Stimulated activated CD8-positive, alpha-beta memory T cell treated with anti-CD3 and anti-CD28 coated beads, Interleukin-4, amount 100 ng/mL, for 1 hour (primary cell): ENCODE measurements at places on chromosomes 2 and 18.

DNA sequence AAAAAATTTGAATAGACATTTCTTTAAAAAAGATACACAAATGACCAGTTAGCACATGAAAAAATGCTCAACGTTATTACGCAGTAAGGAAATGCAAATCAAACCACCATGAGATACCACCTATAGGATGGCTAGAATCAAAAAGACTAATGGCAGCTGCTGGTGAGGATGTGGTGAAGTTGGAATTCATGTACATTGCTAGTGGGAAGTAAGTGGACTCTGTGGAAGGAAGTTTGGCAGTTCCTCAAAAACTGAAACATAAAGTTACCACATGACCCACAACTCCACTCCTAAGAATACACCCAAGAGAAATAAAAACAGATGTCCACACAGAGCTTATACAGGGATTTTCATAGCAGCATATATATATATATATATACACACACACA, 51.2 kb downstream of the MBP start:
- no peak for DNase-seq

GRCh38 chr2:207635468-207636200, 10.4 kb upstream of the METTL21A start:
- DNase-seq, result no peak

DNA sequence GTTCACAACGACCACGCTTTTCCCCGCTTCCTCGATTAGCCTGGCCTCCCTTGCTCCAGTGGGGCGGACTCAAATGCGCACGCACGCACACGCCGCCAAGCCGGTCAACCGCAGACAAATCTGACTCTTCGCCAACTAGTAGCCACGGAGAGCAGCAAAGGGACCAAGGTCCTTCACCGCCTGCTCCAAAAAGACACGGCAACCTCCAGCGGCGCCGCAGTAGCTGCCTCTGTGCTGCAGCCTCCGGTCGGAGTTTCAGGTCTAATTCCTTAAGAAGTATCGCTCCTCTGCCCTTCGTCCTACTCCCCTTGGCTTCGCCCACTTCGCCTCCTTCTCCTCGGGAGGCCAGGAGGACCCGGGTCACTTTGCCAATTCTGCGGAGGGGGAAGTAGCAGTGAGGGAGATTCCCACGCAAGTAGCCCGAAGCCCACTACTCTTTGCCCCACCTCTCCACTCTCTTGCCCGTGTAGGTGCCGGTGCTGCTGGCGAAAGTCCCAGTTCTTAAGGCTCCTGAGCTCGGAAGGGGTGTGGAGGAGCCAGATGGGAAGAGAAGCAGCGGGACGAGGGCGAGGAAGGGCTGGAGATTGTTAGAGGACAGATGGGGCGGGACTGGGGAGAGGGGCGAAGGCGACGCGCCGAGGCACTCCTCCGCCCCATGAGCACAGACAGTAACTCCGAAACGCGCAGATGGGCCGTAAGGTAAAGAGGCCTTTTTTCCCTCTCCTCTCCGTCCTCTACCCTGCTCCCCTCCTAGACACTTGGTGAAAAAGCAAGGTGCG, 615 bp downstream of the AKAIN1 start:
- no peak for DNase-seq

DNA sequence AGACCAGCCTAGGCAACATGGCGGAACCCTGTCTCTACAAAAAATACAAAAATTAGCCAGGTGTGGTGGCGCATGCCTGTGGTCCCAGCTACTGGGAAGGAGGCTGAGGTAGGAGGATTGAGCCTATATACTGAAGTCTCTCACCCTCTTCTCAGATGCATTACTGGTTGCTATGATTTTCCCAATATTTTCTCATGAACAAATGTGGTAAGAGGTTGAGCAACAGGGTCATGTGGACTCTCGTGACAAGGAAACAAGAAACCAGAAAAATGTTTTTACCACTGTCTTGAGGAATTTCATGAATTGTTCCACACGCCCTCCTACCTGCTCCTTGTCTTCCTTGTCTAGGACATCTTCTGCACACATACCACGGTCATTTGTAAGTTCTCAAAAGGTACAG, 12.4 kb downstream of the LMAN2L start:
- no peak for DNase-seq

DNA sequence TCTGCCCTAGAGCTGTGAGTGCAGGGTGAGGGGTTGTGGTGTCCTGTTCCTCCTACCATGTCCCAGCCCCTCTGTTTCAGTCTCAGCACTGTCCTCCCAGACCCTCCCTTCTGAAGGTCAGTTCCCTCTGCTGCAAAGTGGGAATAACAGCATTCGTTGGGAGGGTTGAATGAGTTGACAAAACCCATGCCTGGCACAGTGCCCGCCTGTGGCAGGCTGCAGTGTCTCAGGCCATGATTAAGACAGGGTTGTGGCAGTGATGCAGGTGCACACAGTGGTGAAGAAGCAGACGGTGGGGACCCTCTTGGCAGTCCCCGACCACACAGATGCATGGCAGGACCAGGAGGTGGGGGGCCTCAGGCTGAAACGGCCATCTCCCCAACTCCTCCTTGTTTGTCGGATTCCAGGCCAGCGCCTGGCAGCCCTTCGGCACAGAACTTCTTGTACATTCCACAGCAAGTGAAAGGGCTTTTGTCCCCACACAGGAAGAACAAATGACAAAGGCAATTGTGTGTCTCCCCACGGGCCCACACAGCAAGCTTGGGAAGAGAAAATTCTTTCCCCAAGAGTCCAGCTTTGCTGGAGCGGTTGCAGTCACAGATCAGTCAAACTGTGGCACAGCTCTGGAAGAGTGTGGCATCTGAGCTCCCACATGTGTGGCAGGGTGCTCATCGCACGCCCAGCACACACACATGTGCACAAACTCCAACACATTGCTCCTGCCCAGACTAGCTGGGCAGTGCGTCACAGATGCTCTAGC, 92.0 kb upstream of the MSH2 start:
- DNase-seq, result no peak

GRCh38 chr2:121173112-121173511, 111.9 kb downstream of the TFCP2L1 start:
- no peak for DNase-seq

DNA sequence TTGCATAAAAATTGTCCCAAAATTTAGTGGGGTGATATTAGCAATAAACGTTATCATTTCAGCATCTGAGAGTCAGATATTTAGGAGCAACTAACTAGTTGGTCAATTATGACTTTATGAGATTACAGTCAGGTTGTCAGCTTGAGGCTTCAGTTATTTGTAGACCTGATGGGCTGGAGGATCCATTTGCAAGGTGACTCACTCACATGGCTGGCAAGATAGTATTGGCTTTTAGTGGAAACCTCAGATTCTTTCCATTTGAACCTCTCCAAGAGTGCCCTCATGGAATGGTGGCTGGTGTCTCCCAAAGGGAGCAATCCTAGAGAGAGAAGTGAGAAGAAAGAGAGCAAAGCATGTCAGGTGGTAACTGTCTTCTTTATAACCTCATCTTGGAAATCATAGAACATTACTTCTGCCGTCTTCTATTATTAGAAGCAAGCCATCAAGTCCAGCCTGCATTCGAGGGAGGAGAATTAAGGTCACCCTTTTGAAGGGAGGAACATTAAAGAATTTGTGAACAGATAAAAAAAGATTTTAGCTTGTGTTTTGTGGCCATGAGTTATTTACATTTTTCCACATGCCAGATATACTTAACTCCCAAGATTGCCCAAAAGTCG, 92.5 kb downstream of the HAUS1 start:
- DNase-seq, result no peak

- DNase-seq, result no peak
These were observed 139.9 kb downstream of the MCFD2 start for GRCh38 chr2:46775722-46776121.

- DNase-seq, result peak; percentile 46
These were observed 5.5 kb downstream of the TMBIM1 start for GRCh38 chr2:218286570-218287459.

DNA sequence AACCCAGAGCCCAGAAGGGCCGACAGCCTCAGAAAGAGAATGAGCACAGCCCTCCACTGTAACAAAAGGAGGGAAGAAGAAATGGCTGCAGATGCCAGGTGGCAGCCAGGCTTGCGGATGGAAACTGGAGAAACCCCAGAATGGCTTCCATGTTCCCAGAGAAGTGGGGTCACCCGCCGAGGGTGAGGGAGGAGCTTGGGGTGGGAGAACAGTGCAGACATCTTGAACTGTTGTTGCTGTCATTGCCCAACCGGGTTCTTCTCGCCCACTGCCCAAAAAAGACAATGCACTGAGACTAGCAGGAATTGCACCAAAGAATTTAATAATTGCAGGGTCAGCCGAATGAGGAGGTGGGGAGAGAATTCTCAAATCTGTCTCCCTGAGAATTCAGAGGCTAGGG, 223.2 kb upstream of the RAB6C start:
- DNase-seq, result no peak

DNA sequence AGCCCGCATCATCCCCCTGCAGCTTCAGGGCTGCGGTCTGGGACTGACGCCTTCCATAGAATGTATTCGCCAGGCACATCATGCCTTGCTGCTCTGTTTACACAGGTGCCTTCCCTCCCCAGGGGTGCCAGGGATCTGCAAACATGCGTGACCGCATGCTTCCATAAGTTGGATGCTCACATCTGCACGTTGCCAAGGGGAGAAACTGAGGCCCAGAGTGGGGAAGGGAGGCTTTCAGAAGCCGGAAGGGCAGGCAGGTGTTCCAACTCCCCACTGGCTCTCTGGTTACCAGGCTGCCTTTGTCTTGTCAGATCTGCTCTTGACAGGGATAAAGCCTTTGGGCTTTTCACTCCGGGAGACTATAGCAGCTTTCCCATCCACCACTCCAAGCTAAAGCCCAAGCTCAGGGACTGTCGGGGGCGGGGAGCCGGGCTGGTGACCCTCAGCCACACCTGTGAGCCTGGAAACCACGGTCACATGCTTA, 125.8 kb upstream of the TNP1 start:
- no peak for DNase-seq

GRCh38 chr2:120963997-120964705, 228.5 kb downstream of the GLI2 start:
- no peak for DNase-seq

- peak; percentile 79 for DNase-seq
These were observed at the start of gene PLEKHH2 for GRCh38 chr2:43637030-43637803. PLEKHH2 (plus strand) TSS chr2:43637260; CDS start chr2:43644674, 7,414 bp downstream.

DNA sequence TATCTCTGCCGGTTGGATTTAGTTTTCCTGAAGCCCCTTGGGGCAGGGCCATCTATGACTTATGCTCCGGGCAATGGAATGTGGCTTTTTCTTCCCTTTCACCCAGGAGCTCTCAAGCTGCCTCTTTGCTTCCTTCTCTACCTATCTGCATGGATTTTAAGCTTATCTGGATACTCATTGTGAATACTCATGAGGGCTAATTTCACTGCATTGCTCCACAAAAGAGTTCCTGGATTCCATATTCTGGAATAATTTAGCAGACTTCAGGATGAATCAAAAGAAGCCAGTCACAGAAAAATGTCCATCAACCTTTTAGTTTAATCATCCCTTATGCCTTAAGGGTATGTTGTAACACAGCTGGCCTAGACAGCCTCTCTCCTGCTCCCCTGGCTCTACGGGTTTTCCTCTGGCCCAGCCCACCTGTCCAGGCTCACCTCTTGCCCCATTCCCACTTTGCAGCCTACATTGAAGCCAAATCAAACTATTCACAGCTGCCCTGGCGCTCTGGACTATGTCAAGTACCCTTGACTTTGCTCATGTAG, 122.8 kb upstream of the RMDN2 start:
- no peak for DNase-seq

GRCh38 chr2:89763581-89764485, 1072.4 kb downstream of the RPIA start:
- DNase-seq, result no peak

- no peak for DNase-seq
These were observed 21.9 kb downstream of the MRPL35 start for GRCh38 chr2:86221066-86221684.

- no peak for DNase-seq
These were observed 9.4 kb downstream of the SCYGR4 start for GRCh38 chr2:227626580-227627151.

DNA sequence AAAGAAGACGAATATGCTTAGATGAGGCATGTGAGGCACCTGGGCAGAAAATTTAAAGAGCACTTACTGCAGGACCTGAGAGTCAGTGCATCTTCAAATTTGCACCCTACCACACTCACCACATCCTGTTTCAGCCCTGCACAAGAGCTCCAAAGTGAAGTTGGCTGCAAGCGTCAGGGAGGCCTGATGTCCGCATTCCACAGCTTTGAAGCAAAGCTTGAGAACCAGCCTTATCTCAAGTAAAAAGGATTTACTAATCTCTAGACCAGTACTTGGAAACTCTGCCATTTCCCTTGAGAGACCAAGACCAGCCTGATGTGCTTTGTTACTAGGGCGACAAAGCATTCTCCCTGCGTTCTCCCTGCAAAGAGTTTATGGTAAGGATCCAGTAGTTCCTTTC, 3.4 kb upstream of the ASNSD1 start:
- DNase-seq, result no peak

DNA sequence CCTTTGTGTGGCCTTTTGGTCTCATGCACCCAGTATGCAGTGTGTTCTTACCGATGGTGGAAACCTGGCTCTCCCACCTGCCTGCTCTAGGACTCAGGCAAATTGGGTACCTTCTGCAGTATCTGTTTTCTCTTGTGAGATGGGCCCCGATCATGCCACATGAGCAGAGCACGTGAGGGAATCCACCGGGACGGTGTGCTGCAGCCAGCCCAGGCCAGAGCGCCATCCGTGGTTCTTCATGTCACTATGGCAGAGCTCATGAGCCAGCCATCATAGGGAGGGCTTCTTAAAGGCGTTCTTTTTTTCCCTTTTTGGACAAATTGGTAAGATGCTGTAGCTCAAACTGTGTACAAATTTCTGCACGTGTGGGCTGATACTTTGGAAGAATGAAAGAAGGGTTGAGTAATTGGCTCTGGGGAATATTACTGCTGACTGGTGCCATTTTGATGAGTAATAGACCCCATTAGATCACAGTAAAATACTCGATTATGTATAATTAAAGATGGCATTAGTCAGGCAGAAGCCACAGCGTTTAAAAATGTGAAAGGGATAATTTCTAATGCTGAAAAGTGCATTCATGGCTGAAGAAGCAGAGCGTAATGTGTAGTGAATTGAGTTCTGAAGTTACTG, 19.2 kb downstream of the SH3RF3 start:
- no peak for DNase-seq

GRCh38 chr2:239471011-239471792, 70.4 kb upstream of the HDAC4 start:
- no peak for DNase-seq

DNA sequence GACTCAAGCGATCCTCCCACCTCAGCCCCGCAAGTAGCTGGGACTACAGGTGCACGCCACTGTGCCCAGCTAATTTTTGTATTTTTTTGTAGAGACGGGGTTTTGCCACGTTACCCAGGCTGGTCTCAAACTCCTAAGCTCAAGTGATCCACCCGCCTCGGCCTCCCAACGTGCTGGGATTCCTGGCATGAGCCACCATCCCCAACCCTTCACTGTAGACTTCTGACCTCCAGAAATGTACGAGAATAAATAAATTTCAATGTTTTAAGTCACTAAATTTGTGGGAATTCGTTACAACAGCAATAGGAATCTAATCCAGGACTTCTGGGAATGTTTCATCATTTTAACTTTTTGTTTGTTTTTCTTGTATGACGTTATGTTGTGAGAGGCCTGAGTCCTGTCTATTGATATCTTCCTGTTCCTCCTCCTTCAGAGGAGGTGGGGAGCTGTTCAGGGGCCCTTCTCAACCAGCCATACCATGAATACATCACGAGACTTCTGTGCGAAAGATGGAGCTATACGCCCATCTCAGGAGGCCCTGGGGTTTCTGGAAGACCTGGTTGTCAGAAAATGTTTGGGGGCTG, 40.0 kb downstream of the TEX44 start:
- DNase-seq, result no peak

GRCh38 chr18:73551211-73551610, 596.4 kb downstream of the FBXO15 start:
- DNase-seq, result no peak

GRCh38 chr18:79322441-79322840, 73.3 kb upstream of the NFATC1 start:
- DNase-seq, result no peak

- no peak for DNase-seq
These were observed 77.2 kb downstream of the LTBP1 start for GRCh38 chr2:33023728-33024500.
